ENCODE measurements at places on chromosomes 11 and 22.

DNA sequence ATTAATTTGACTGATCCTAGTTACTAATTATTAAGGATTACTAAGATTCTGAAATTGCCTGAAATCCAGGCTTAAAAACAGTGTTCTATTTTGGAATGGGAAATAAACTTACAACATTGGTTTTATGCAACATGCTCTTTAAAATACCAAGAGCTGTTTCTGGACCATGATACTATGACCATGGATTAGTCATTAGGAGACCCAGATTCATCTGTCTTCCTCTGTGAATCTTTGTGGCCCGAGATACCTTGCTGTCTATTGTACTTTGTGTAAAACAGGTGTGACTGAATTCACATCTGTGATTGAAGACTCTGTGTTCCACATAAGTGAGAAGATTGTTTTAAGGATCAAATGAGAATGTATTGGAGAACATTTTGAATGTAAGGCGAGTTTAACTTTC, 98.8 kb downstream of the HSD17B12 start:
- DNase-seq: no peak

GRCh38 chr11:126647735-126648134, 292.2 kb downstream of the ST3GAL4 start:
- DNase-seq: no peak

GRCh38 chr11:80899381-80899780, 1458.6 kb upstream of the TENM4 start:
- DNase-seq: no peak

- no peak for DNase-seq
Observed at GRCh38 chr11:7967097-7967496, 1.9 kb upstream of the NLRP10 start.

- DNase-seq: no peak
Observed at GRCh38 chr22:47381240-47381639, 618.8 kb downstream of the TBC1D22A start.

Measured in activated CD4-positive, alpha-beta T cell treated with anti-CD3 and anti-CD28 coated beads for 1 hour (primary cell).